ENCODE measurements at places on chromosomes 3 and 15.

- DNase-seq: peak; percentile 78
These were observed 193.9 kb upstream of the UBE2E1 start for GRCh38 chr3:23611737-23612295.

GRCh38 chr15:55255714-55256113 is 33.9 kb downstream of the RAB27A start:
- DNase-seq: no peak

DNA sequence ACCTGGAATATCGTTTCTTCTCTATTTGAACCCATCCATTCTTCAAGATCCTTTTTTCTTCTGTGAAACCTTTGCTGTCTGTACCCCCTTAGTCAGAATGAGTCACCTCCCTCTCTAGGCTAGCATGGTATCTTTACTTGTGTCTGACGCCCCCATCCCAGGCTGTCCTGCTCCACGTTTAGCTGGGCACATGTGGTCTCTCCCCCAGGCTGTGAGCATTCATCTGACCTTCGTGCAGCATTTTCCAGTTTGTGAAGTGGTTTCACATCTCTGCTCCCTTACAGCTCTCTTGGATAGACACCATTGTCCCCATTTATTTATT is 14.3 kb upstream of the TLE3 start:
- DNase-seq: no peak

- peak; percentile 33 for DNase-seq
These were observed 209.7 kb downstream of the MINAR1 start for GRCh38 chr15:79641841-79642240.

DNA sequence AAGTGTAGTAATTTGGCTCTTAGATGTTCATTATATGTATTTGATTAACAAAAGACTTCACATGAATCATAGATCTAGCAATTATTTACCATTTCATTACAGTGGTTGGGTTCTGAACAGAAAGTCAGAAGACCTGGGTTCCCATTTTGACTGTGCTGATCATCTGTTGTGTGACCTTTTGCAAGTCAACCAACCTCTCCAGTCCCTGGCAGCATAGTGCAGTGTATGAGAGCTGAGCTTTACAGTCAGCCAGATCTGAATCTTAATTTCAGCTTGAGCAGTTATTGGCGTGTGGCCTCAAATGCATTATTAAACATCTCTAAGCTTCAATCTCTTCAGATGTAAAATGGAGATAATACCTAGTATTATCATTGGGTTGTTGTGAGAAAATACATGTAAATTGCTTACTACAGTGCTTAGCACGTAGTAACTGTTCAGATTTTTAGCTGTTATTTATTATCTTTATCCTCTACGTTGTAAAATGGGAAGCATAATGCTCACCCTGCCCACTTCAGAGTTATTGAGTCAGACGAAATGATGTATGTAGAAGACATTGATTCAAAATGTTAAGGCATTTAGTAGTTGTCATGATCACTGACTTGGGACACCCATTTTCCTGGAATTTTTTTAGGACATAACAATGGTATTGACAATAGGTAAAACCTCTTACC is 104.0 kb downstream of the KLHL25 start:
- DNase-seq: no peak

GRCh38 chr3:82558081-82558480 is 796.6 kb upstream of the GBE1 start:
- no peak for DNase-seq

DNA sequence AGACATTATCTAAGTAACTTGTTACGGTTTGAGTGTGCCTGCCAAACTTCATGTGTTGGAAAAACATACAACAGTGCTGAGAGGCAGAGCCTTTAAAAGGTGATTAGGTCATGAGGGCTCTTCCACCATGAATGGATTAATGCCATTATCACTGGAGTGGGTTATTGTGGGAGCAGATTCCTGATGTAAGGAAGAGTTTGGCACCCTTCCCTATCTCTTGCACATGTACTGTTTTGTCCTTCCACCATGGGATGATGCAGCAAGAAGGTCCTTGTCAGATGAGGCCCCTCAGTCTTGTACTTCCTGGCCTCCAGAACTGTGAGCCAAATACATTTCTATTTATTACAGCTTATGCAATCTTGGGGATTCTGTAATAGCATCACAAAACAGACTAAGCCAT is 413.9 kb downstream of the EPHA3 start:
- no peak for DNase-seq

DNA sequence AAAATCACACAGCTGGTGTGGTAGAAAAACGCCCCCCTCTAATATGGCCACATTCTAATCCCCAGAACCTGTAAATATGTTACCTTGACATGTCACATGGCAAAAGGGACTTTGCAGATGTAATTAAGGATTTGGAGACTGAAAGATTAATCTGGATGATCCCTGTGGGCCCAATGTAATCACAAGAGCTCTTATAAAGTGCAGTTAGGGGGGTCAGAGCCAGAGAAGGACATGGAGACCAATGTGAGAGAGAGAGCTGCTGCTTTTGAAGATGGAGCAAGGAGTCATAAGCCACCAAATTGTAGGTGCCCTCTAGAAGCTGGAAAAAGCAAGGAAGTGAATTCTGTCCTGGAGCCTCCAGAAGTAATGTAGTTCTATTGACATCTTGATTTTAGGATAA is 152.6 kb downstream of the PEX5L start:
- no peak for DNase-seq

- DNase-seq: no peak
These were observed 101.8 kb downstream of the NECTIN3 start for GRCh38 chr3:111173328-111173900.

GRCh38 chr3:172061724-172062184 is 22.4 kb downstream of the FNDC3B start:
- DNase-seq: no peak

- DNase-seq: no peak
These were observed 73.5 kb upstream of the PPIB start for GRCh38 chr15:64236156-64236894.

- DNase-seq: no peak
These were observed 92.8 kb downstream of the OCA2 start for GRCh38 chr15:28006116-28006905.

GRCh38 chr3:10017636-10018292 is 8.5 kb upstream of the FANCD2 start:
- no peak for DNase-seq

DNA sequence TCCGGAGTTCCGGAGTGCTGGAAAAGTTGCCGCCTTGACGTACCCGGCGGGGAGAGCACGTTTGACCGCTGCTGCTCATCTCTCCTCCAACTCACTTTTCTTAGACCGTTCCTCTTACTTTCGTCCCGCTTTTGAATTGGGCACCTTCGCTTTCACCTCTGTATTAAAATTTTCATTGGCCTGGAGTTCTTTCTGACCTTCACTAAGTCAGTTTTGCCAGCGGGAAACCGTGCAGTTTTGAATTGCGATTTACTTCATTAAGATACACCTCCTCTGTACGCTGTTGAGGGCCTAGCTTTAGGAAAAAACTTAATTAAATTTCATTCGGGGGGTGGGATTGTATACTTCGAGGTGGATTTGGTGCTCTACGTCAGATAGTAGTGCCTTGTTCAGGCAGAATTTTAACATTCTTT is 1.3 kb downstream of the GMPS start:
- no peak for DNase-seq

GRCh38 chr3:98433764-98434163 is 29.2 kb upstream of the OR5K1 start:
- DNase-seq: no peak

GRCh38 chr15:65863106-65863505 is 6.2 kb upstream of the RAB11A start:
- no peak for DNase-seq

- DNase-seq: peak; percentile 27
These were observed 215.3 kb upstream of the CGNL1 start for GRCh38 chr15:57160823-57161560.
